Sigmoid colon (tissue), 7 donors: ENCODE measurements at places on chromosomes 12 and 14. TPM values are rescaled to one million over a fixed set of nuclear protein-coding genes. Genes with fewer than 3 reads are reported as not detected.

DNA sequence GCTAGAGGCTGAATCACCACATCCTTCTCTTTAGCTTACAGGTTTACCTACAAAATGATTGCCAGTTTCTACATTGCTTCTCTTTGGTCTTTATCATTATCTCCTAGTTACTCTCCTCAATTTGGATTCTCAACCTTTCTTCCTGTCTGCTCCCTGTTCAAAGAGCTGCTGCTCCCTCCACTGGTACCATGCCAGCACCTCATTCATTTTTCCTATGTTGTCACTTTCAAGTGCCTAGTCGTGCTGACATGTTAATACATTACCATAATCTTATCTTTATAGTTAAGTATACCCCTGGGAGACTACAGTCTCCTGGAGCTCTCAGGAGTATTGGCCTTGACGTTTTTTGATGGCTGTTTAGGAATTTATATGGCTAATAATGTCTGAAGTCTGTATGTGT, 14.2 kb downstream of the FRS2 start:
- H3K4me3 ChIP-seq: no peak overlapping the region
- H3K4me1 ChIP-seq: peaks cover 27% of the 10 kb centered on the region
- no peak overlapping the region for H3K27ac ChIP-seq
- no peaks in the 10 kb centered on the region for H3K27me3 ChIP-seq
- H3K36me3 ChIP-seq: no peaks in the 10 kb centered on the region

GRCh38 chr14:25381498-25381897, 331.6 kb upstream of the STXBP6 start:
- no peak for DNase-seq
- H3K27me3 ChIP-seq: no peaks in the 10 kb centered on the region
- no peaks in the 10 kb centered on the region for H3K4me1 ChIP-seq
- H3K27ac ChIP-seq: no peak overlapping the region
- H3K36me3 ChIP-seq: no peaks in the 10 kb centered on the region
- H3K4me3 ChIP-seq: no peak overlapping the region

DNA sequence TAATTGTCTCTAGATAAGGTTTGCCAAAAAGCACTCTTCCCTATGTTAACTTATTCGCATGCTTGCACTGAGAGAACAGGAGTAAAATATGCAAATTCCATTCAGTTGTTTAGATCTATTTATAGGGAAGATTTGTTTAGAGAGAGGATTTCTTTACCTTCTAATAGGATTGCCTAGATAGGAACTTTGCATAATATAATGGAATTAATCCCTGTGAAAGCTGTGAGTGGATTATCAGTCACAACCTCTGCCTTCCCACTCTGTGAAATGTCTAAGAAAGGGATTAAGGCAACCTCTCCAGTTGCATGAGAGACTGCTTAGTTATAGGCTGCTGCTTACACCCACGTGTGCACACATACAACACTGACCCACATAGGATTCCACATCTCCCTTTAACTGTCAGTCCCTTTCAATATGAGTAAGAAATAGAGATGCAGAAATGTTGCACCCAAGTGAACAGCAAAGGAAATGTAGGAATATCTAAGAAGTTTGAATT, 83.2 kb downstream of the ALG10B start:
- no peak overlapping the region for H3K27ac ChIP-seq
- H3K27me3 ChIP-seq: no peaks in the 10 kb centered on the region
- no peaks in the 10 kb centered on the region for H3K4me1 ChIP-seq
- no peaks in the 10 kb centered on the region for H3K36me3 ChIP-seq
- H3K4me3 ChIP-seq: no peak overlapping the region

DNA sequence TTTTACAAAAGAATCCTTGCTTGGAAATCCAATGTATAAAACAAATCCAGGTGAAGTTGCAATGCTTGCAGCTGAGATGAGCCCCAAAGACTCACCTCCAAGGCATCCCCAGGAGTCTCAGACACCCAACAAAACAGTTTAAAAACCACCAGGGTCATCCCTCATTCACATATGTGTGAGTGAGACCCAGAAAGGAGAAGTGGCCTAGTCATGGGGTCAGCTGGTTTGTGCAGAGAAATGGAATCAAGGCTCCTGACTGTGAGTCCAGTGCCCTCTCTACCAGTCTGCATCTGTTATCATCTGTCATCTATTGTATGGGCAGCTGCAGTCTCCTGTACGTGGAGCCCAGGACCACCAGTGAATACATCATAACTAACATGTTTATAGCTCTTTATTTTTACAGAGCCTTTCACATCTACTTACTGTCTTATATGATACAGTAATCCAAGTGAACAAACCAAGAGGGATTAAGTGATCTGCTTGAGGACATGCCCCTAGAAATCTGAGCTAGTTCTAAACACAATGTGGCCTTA, 27.1 kb downstream of the PLEKHG7 start:
- H3K36me3 ChIP-seq: no peaks in the 10 kb centered on the region
- no peak overlapping the region for H3K4me3 ChIP-seq
- no peak overlapping the region for H3K27ac ChIP-seq
- no peaks in the 10 kb centered on the region for H3K4me1 ChIP-seq

- H3K4me1 ChIP-seq: peaks cover 17% of the 10 kb centered on the region
- no peak overlapping the region for H3K27ac ChIP-seq
- no peak for DNase-seq
These were observed 37.8 kb downstream of the PRPF40B start for GRCh38 chr12:49661191-49661590.

KLRC1 gene
- total RNA-seq: not detected

GRCh38 chr12:84542289-84542688, 370.3 kb downstream of the SLC6A15 start:
- no peaks in the 10 kb centered on the region for H3K4me1 ChIP-seq
- no peak overlapping the region for H3K4me3 ChIP-seq
- no peaks in the 10 kb centered on the region for H3K36me3 ChIP-seq
- no peaks in the 10 kb centered on the region for H3K27me3 ChIP-seq

GRCh38 chr14:56423544-56423943, 156.1 kb upstream of the TMEM260 start:
- no peak for DNase-seq
- no peak overlapping the region for H3K27ac ChIP-seq
- H3K36me3 ChIP-seq: no peaks in the 10 kb centered on the region

SYNDIG1L gene
- total RNA-seq: not detected

DNA sequence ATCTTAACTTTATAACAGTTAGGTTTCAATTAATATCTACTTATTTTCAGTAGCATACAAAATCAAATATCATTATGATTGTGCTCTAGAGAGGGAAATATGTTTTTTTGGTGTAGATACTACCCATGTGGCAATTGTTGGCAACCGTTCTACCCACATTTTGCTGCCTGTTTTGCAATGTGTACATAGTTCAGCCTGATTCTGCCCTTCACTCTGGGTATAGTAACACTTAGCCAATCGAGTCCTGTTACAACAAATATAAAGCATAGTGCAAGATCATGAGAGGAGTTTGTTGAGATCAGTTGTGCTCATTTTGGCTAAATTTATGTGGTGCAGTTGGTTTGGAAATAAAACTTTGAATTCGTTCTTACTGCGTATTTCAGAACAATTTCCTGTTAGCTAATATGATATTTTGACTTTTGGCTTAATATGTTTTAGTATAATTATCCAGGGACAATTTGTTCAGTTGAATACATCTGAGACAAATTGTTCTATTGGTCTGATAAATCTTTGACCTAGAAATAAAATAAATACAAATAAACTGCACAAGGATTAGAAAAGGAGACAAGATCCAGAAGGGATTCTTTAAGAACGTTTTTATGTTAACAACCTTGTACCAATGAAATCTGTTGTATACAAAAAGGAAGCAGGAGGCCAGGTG, 76.9 kb downstream of the ATF7IP start:
- H3K4me1 ChIP-seq: peaks cover 6% of the 10 kb centered on the region
- H3K36me3 ChIP-seq: peaks cover 54% of the 10 kb centered on the region
- H3K27me3 ChIP-seq: no peaks in the 10 kb centered on the region
- peak overlapping the region; percentile 54 for H3K27ac ChIP-seq

DNA sequence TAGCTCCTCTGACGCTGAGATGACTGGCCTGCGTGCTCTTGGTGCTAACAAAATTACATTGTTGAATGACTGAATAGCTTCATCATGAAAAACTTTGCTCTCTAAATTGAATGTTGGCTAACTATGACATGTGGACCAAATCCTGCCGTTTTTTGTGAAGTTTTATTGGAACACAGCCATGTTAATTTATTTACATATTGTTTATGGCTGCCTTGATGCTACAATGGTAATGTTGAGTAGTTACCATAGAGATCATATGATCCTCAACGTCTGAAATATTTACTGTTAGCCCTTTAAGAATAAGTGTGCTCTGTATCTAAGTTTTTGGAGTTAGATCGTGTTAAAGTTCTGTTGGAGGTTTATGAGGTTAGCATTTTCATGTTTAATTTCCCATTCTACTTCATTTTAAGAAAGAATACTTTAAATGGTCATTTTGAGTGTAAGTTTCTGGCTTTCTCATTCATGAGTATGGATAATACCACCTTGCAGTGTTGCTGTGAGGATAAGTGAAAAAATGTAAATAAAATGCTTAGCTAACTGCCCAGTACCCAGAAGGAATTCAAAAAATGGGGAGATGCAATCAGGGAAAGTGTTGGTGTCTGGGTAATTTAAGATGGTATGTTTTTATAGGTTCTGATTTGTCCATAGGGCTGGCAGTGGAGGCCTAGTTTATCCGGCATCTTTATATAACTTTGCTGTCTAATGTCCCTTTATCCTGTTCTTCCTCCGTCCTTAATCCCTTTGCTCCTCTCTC, 35.3 kb downstream of the NUBPL start:
- no peak overlapping the region for H3K4me3 ChIP-seq
- no peaks in the 10 kb centered on the region for H3K36me3 ChIP-seq
- DNase-seq: no peak
- H3K4me1 ChIP-seq: peaks cover 30% of the 10 kb centered on the region
- no peaks in the 10 kb centered on the region for H3K27me3 ChIP-seq

GRCh38 chr14:75258079-75258802, 20.4 kb upstream of the FOS start:
- peak overlapping the region; percentile 49 for H3K4me3 ChIP-seq
- peak overlapping the region; percentile 87 for H3K27ac ChIP-seq
- H3K4me1 ChIP-seq: peaks cover 18% of the 10 kb centered on the region
- DNase-seq: peak; percentile 91
- no peaks in the 10 kb centered on the region for H3K27me3 ChIP-seq

RND1 gene
- total RNA-seq: 5.2 TPM

CFAP251 gene
- total RNA-seq: 0.68 TPM

DNA sequence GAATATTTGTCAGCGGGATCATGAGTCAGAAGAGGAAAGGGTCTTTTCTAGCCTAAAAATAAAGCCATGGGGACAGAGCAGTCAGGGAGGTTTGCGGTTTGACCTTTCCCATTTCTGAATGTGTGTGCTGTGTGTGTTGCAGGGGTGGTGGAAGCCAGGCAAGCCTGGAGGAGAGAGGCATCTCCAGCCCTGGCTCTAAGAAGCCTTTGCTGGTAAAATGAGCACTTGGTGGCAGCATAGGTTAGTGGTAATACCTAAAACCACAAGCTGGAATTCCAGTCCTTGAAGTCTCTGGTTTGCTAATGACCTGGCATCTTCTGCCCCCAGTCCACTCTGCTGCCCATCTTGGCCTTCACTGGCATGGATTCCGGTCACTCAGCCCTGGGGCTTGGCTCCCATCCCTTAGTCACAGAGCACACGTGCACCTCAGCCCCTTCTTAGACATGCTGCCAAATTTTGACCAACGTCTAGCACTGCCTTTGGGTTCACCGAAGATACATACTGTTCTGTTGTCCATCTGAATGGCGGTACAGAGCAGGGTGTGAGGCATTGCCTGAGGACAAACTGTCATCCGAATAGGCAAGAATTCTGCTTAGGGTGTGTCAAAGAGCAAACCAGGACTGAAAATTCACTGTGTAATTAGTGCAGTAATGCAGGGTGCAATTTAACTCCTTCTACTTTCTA, 52.7 kb downstream of the KCNA5 start:
- no peaks in the 10 kb centered on the region for H3K36me3 ChIP-seq
- no peaks in the 10 kb centered on the region for H3K27me3 ChIP-seq
- H3K4me1 ChIP-seq: no peaks in the 10 kb centered on the region
- no peak for DNase-seq

GDF11 gene
- total RNA-seq: 4.5 TPM

STON2 gene
- 12.7 TPM for total RNA-seq

DNA sequence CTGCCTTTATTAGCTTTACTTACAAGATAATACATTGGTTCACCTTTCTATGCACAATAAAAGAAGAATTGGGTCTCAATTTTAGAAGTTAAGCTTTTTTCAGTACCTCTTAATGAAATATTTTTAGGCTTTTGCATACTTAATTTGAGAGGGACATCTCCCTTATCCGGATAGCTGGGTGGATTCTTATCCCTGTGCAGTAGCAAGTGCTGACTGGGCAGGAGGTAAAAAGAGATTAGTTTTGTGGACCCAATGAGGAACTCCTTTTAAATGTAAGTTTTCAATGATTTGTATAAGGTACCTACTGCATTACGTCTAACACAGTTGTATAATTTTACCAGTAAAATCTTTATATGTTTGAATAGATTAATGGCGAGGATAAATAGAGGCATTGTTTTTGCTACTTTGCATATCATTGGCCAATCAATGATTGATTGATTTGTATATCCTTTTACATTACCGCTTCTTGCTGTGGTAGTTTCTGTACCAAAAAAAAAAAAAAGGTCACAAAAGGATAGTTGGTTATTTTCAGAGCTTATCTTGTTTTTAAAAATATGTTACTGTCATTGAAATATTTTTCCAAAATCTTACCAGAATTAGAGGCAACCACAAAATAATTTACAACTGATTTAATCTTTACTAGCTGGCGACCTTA, 2.2 kb downstream of the CPSF6 start:
- H3K27me3 ChIP-seq: no peaks in the 10 kb centered on the region
- H3K4me1 ChIP-seq: peaks cover 50% of the 10 kb centered on the region
- H3K36me3 ChIP-seq: no peaks in the 10 kb centered on the region

FBXW8 gene
- 12.8 TPM for total RNA-seq

GLT8D2 gene
- total RNA-seq: 53.2 TPM

PAX9 gene
- total RNA-seq: 1.2 TPM

ESR2 gene
- total RNA-seq: not detected

- DNase-seq: peak; percentile 81
- no peaks in the 10 kb centered on the region for H3K36me3 ChIP-seq
- no peaks in the 10 kb centered on the region for H3K27me3 ChIP-seq
- peaks cover 32% of the 10 kb centered on the region for H3K4me1 ChIP-seq
- peak overlapping the region; percentile 81 for H3K4me3 ChIP-seq
- peak overlapping the region; percentile 99 for H3K27ac ChIP-seq
These were observed 2.2 kb downstream of the RCOR1 start for GRCh38 chr14:102594514-102595175.

GRCh38 chr14:23183479-23183878, at the start of gene SLC7A8:
Gene SLC7A8, minus strand, starts transcription at chr14:23183660. Its CDS starts 746 bp downstream, at chr14:23182914.
- no peak within 1 kb of the TSS for H3K27ac ChIP-seq
- peaks cover 18% of the 10 kb centered on the region for H3K27me3 ChIP-seq
- DNase-seq: peak; percentile 82
- no peaks in the 10 kb centered on the region for H3K36me3 ChIP-seq
- no peaks in the 10 kb centered on the region for H3K4me1 ChIP-seq

ISM2 gene
- 0.36 TPM for total RNA-seq

DNA sequence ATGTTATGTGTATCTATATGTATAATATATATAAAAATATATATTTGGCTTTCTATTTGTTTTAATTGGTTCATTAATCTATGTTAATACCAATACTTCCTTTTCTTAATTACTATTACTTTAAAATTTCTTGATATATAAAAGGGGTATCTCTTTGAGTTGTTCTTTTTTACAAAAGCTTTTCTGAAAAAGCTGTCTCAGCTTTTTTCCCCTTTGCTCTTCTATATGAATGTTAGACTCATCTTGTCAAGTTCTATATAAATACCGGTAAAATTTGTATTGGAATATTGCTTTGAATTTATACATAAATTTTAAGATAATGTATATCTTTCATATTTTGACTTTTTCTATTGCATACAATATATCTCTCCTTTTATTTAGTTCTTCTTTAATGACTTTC, 139.8 kb upstream of the FOXG1 start:
- H3K4me3 ChIP-seq: no peak overlapping the region
- no peaks in the 10 kb centered on the region for H3K36me3 ChIP-seq
- DNase-seq: no peak
- H3K27ac ChIP-seq: no peak overlapping the region
- no peaks in the 10 kb centered on the region for H3K27me3 ChIP-seq
- no peaks in the 10 kb centered on the region for H3K4me1 ChIP-seq
